ENCODE measurements at places on chromosomes 4 and X. TPM values are rescaled to one million over a fixed set of nuclear protein-coding genes. Genes with fewer than 3 reads are reported as not detected.
A peak's percentile ranks its signal among the peaks of the same experiment; 100 is the strongest.

- DNase-seq = no peak
Measured at GRCh38 chr4:24956763-24957162, 43.9 kb upstream of the CCDC149 start.

- DNase-seq = no peak
Measured at GRCh38 chr4:37884855-37885487, 5.9 kb upstream of the TBC1D1 start.

- DNase-seq = no peak
Measured at GRCh38 chr4:126124818-126125217, 810.1 kb downstream of the FAT4 start.

GRCh38 chr4:173647902-173648301 lies 117.9 kb upstream of the HAND2 start:
- no peak for DNase-seq

DNA sequence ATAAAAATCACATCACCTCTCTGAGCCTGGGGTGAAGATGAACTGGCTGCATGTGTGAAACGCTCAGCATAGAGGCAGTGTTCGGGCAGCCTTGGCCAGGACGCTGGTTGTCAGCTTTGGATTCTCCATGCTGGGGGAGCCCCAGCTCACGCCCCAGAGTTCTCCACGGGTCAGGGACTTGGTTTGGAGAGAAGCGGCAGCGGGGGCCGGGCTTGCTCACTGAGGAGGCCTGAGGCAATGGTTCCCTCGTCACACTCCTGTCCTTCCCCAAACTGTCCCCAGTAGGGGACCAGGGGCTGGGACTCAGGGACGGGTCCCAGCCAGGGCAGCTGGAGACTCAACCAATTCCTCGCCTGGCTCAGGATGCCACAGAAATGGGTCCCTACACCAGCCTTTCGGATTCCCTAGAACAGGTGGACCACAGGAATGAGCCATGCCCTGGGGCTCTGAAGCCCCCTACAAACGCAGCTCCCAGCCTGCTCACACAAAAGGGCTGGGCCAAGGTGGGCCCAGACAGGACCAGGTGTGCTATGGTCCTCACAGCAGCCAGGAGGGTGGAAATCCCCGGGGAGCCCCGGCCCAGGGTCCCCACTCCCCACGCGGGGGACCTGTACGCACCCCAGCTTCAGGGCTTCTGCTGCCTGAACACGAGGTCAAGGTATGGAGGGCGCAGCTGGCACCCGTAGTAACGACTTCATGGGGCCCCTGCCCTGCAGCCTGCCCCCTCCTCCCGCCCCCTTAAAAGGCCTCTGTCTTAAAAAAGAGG lies 1.4 kb downstream of the MXD4 start:
- DNase-seq = peak; percentile 2

DNA sequence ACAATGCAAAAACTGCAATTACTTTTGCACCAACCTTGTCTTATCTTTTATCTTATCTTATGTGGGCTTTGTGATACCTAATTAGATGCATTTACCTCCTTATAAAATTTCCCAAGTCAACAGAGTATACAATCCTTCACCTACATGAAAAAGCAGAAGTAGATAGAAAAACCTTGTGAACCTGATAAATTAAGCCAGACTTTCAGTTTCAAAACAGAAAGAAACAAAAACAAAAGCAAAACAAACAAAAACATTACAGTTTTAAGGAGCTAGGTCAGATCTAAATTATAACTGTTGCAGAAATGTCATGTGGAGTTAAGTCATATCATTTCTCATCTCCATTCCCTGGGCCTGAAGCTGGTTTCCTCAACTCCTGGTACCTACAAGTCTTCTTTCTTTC lies 24.9 kb upstream of the CXXC4 start:
- DNase-seq = no peak

DNA sequence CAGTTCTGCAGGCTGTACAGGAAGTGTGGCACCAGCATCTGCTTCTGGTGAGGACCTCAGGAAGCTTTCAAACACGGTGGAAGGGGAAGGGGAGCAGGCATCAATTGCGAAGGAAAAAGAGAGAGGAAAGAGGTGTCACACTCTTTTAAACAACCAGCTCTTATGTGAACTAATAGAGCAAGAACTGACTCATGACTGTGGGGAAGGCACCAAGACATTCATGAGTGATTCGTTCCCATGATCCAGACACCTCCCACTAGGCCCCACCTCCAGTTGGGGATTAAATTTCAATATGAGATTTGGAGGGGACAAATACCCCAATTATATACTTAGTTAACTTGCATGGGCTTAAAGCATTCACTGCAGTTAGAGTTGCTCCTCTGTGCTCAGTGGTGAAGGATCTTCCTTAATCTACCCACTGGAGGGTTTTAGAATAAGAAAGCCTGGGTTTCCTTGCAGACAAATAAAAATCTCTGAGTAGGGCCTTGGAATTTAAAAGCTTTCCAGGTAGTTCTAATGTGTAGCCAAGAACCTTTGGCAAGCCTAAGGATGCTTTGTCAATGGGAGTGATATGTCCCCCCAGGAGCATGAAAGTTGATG lies 60.0 kb downstream of the SYNPO2 start:
- no peak for DNase-seq

- DNase-seq = no peak
Measured at GRCh38 chr4:156767911-156768415, 203.6 kb downstream of the PDGFC start.

GRCh38 chrX:29952016-29952415 lies 263.3 kb upstream of the MAGEB2 start:
- no peak for DNase-seq

GRCh38 chr4:145420595-145421214 lies 60.9 kb upstream of the SMAD1 start:
- no peak for DNase-seq

DNA sequence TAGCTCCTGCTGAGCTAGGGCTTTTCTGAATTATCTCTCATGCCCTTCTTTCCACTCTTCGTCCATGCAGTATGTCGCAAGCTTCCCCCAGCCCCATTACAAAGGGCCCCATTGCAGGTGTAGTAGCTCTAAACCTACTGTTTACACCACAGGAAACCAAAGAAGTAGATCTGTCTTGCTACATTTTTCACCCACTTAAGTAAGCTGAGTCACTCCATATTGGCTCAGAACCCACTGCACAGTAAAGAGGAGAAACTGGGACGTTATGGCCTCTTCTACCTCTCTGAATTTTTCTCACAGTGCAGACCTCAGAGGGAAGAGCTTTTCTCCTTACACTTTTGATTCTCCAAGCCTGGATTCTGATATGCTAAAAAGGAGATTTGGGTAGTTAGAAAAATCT lies 200.2 kb downstream of the SMARCA1 start:
- DNase-seq = no peak

- DNase-seq = peak; percentile 6
Measured at GRCh38 chr4:25180524-25181131, 20.4 kb upstream of the SEPSECS start.

DNA sequence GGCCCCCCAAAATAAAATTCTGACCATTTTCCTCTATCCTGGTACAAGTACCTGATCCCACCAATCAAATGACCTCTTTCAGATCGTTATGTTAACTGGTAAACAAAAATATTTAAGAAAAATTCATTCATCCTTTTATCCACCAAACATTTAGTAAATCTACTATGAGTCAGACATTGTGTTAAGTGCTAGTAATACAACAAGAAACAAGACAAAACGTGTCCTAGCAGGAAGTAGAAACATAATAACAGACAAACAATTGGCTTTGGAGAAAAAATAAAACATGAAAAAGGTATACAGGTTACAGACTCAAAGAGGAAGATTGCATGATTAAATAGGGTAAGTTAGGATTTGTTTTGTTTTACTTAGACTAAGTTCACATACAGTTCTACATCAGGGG lies 43.7 kb downstream of the ANTXR2 start:
- no peak for DNase-seq

- DNase-seq = no peak
Measured at GRCh38 chr4:39706741-39707511, 9.0 kb downstream of the UBE2K start.

- no peak for DNase-seq
Measured at GRCh38 chr4:102687982-102688433, 72.8 kb downstream of the MANBA start.

GRCh38 chr4:111198446-111198845 lies 575.6 kb upstream of the PITX2 start:
- no peak for DNase-seq

DNA sequence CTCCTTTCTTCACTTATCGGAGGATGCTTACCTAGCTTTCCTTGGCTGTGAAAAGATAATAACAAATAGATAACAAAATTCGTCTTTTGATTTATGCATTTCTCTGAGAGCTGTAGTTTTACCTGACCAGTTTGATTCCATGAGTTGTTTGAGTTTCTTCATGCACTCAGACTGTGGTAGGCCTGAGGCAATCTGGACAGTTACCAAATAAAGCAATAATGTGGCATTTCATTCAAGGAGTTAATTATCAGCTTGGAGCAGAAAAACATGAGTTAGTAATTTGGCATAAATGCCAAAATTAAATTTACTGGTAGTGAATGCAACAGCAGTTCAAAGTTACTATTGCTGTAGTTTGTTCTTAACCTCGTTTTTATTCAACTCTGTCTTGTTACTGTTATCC lies 53.5 kb downstream of the FABP2 start:
- DNase-seq = no peak

DNA sequence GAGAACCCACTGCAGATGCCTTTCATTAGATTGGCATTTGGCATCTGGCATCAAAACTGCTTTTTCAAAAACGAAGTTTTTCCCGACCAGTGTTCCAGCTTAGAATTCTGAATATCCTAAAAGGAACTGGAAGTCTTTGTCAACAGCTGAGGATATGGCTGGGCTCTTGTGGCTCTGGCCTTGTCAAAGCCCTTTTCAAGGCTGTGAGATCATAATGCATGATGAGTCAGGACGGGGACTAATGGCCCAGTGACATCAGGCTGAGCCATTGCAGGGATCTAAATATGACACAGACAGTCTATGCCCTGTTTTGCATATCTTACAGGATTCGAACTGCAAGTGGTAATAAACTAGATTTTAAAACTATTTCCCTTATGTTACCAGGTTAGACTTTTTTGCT lies 306.4 kb downstream of the PTTG2 start:
- no peak for DNase-seq

DNA sequence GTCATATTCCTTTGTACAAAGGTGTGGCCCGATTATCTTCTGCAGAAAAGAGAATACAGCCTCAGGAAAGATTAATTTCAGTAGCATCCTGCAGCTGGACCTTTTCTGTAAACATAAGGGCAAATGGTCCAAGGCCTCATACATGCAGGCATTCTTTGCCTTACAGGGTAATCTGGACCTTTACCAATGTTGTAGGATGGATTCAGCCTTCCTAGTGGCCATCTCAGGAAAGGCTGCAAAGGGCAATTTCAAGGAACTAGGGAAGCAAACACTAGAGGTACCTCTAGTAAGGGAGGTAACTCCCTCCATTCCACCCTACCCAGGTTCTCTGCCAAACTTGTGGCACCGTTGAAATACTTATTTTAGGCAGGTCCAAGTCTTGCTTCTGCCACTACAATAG lies 43.0 kb downstream of the UGT2B28 start:
- no peak for DNase-seq

DNA sequence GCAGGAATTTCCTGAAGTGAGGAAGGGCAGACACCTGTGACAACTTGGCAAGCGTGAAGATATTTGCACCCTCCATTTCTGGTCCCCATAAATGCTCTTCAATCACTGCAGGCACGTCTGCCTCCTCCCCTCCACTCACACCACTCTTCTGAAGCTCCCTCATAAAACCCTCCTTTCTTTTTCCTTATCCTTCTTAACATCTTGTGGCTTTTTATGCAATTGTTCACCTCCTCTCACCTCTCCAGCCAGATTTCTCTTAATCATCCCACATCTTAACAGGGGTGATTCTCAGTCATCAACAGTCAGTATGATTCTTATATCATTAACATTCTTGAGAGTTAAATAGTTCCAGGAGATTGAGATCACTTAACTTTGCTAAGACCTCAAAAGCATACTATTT lies 277.4 kb downstream of the SPRY1 start:
- DNase-seq = no peak

- no peak for DNase-seq
Measured at GRCh38 chr4:173243917-173244658, 75.5 kb downstream of the GALNT7 start.

The LGI2 gene
- total RNA-seq = not detected

The RHOXF2B gene
- total RNA-seq = not detected

The F11 gene
- not detected for total RNA-seq

The ZNF518B gene
- total RNA-seq = 18.0 TPM

The TRPC3 gene
- total RNA-seq = 0.12 TPM

Measured in activated naive CD8-positive, alpha-beta T cell treated with anti-CD3 and anti-CD28 coated beads for 36 hours (primary cell).